Effector memory CD4-positive, alpha-beta T cell (primary cell): ENCODE measurements at places on chromosomes 5 and 9.

GRCh38 chr5:175840050-175840841 lies 31.1 kb upstream of the CPLX2 start:
- DNase-seq, result no peak

DNA sequence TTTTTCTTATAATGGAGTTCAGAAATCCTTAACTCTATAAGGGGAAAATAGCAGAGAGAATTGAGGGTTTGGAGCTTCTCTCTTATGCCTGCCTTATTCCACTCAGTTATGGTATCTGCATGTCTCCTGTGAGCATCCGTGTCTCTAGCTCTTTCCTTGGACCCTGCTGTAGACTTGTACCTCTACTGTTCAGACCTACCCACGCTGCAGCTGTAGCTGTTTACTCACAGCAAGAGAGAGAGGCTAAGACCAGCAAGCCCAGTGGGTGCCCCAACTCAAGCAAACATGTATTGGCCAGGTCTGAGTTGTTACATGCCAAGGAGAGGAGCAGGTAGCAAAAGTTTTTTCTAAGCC lies 7.1 kb upstream of the PCSK1 start:
- no peak for DNase-seq

GRCh38 chr5:127649018-127649439 lies at the start of gene CTXN3:
Gene CTXN3 (plus strand): TSS chr5:127649082. CDS start chr5:127657522, 8,440 bp downstream.
- no peak for DNase-seq

GRCh38 chr5:168847511-168848073 lies 268.4 kb upstream of the PANK3 start:
- no peak for DNase-seq

- DNase-seq, result no peak
Measured at GRCh38 chr5:103393101-103393754, 134.7 kb downstream of the MACIR start.

DNA sequence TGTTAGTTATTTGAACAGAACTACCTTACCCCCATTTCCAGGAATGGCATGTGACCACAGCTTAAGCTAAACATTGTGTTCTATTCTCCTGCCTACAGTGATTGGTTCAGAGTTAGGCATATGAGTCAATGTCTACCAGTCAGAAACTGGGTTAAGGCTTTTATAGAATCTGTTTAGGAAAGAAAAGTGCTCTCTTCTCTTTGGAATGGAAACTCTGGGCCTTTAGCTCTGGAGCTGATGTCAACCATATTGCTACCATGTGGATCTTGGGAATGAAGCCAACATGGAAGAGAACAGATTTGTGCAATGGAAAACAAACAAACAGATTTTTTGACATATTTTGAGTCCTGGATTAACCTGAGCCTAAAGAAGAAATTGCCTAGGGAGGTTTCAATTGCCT lies 488.9 kb upstream of the TNC start:
- DNase-seq, result no peak

DNA sequence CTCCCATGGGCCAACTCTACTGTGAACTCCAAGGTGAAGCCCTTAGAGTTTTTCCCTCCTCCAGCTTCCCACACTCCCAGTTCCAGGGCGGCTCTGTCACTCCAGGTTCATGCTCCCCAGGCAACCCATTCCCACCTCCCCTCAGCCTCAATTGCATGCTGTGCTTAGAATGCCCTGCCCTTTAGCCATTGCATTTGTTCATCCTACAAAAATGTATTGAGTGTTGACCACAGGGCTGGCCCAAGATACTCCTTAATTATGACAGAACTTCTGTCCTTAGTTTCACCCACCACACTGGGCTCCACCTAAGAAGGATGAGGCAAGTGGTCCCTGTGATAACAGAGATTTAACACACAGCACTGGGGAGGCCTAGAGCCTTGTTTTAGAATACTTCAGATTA lies 236.1 kb downstream of the ADAMTSL1 start:
- no peak for DNase-seq

DNA sequence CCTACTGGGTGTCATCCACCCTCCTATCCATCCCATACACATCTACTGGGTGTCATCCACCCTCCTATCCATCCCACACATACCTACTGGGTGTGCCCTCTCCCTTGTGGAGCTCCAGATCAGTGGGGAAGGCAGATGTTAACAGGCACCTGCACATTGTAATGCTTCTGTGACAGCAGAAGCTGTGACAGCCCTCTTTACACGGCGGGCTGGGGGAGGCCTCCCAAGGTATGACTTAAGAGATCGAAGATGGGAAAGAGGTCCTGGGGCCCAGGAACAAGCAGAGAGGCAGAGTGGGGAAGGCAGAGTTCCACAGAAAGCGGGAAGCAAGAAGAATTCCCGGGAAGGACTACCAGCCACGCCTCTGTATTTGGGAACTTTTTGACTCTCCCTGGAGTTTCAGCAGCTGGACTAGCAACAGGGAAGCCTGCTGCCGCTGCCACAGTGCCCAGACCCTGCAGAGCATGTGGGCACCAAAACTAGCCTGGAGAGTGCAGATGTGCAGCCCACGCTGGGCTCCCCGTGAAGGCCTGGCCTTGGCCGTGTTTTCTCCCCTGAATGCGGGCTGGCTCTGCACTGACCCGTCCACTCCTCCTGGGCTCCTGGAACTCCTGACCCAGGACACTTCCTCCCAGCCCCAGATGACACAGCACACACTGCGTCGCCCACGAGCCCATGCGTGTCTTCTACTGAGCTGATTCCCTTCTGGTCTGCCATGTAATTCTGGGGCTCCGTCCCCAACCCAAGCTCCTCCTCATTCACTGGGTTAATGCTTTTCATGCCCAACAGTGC lies 9.3 kb downstream of the TOR1A start:
- no peak for DNase-seq

GRCh38 chr9:130794923-130795495 lies 40.0 kb upstream of the ABL1 start:
- DNase-seq, result no peak

DNA sequence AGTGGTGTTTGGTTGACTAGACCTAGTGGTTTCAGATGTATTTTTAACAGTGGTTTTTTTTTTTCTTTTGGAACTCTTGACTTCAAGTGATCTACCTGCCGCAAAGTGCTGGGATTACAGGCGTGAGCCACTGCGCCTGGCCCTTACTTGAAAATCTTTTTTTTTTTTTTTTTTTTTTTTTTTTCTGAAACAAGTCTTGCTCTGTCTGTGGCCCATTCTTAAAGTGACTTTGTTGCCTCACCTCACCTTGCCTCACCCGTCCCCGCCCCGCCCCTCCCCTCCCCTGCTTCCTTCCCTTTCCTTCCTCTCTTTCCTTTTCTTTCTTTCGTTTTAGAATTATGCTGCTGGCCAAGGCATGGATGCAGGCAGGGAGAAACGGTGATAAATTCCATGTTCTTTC lies 26.0 kb downstream of the GPBP1 start:
- no peak for DNase-seq

- DNase-seq, result no peak
Measured at GRCh38 chr9:92664394-92665152, 5.4 kb downstream of the IPPK start.

DNA sequence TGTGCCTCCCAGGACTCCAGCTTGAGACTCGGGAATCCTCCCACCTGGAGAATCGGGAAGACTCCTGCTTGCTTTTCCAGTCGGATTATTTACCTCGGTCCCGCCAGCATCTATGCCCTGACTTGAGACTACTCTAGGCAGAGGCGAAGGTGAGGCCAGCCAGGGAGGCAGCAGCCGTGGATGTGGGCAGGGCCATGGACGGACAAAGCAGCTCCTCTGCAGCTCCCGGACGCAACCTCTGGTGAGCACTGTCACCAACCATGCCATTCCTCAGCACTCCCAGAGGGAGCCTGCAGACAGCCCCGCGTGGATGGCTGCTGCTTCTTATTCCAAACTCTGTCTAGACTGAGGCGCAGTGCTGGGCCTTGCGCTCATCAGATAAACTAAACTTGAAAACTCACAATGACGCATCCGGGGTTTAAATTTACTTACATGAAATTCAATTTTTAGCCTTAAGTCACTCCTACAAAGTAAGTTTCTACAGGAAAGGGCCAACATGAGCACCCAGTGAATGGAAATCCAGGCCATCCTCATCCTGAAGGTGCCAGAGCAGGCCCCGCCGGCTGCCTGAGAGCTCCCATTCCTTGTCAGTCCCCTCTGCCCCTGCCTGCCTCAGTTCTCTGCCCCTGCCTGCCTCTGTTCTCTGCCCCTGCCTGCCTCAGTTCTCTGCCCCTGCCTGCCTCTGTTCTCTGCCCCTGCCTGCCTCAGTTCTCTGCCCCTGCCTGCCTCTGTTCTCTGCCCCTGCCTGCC lies 17.8 kb downstream of the MED10 start:
- DNase-seq, result no peak

DNA sequence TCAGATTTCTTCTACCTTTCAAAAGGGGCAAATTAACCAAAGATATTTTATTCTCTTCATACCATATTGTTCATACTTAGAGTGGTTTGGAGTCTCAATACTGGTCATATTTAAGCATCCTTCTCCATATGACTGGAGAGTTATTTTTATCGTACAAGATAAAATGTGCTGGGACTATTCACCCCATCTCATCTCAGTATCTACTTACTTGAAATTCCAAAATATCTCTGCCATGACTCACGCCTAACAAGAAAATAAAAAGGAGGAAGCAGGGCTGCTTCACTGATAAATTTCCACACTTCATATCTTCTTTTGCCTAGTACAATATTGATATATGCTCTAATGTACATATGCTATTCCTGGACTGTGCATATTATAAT lies 277.9 kb upstream of the CDH9 start:
- no peak for DNase-seq
